ENCODE measurements at places on chromosomes 4 and X.

DNA sequence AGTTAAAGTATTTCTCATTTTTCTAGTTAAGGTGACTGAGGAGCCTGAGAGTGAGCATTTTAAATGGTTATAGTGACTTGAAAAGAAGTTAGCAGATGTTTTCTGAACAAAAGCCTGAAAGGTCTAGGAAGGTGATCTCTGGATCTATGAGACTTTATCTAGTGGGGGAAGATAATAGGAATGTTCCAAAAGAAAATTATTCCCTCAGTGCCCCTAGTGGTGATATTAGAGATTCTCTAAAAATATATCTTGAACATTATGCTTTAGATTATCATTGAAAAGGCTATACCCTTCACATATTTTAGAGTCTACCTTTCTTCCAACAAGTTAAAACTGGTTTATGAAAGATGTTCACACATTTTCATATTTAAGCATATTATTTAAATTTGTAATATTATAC lies 69.0 kb upstream of the SPANXN1 start:
- DNase-seq = peak; percentile 7

- no peak for DNase-seq
Observed at GRCh38 chr4:1334579-1334895, 12.5 kb upstream of the UVSSA start.

DNA sequence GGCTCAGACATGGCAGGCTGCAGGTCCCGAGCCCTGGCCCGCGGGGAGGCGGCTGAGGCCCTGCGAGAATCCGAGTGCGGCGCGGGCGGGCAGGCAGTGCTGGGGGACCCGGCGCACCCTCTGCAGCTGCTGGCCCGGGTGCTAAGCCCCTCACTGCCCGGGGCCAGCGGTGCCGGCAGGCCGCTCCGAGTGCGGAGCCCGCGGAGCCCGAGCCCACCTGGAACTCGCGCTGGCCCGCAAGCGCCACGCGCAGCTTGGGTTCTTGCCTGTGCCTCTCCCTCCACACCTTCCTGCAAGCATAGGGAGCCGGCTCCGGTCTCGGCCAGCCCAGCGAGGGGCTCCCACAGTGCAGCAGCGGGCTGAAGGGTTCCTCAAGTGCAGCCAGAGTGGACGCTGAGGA lies 97.5 kb downstream of the QDPR start:
- DNase-seq = no peak

- no peak for DNase-seq
Observed at GRCh38 chrX:16511796-16512776, 137.9 kb upstream of the S100G start.

- no peak for DNase-seq
Observed at GRCh38 chrX:153398275-153398960, 2.7 kb downstream of the PNMA6E start.

DNA sequence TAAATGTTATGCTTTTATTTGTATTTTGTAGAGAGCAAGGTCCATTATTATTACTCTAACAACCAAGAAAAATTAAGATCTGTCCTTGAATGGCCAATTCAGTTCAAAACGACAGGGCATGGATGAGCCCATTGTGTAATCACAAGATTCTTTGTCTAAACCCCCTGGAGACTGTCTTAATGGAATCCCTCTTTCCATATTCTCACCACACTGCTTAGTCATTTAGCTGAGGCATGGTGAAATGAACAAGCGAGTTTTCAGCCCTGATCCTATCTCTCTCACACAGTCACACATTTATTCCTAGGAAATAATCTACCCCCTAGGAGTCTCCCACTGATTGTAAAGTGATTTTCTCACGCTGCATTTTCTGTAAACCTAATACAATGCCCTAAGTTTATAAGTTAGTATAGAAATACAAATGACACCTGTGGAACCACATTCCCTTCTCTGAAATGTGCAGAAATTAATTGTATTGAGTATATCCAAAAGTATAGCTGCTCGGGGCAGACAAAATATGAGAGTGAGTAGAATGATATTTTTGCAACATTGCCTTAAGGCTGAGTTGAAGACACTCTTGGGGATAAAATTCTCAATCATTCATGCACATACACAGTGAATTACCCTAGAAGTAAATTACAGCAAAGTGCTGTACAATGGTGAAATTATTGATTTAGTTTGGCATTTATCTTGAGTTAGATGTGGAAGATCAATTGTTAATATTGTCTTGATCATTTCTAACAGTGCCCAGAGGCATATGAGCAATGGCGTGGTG lies 119.7 kb upstream of the PCDH7 start:
- no peak for DNase-seq

DNA sequence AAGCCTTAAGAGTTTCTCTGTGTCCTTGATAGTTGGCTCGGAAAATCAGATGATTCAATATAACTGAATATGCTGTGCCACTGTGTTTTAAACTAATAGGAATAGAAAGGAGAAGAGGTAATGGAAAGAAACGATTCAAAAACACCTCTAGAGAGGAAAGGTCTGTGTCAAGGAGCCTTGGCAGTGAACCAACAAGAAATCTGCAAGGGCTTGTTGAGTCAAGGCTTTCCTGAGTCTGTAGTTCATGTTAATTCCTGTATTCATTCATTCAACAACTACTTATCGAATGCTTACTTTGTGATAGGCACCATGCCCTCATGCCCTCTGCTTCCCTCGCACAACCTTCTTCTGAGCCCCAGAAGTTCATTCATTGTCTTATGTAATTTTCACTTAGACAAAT lies 336.0 kb downstream of the PDHA2 start:
- DNase-seq = no peak

DNA sequence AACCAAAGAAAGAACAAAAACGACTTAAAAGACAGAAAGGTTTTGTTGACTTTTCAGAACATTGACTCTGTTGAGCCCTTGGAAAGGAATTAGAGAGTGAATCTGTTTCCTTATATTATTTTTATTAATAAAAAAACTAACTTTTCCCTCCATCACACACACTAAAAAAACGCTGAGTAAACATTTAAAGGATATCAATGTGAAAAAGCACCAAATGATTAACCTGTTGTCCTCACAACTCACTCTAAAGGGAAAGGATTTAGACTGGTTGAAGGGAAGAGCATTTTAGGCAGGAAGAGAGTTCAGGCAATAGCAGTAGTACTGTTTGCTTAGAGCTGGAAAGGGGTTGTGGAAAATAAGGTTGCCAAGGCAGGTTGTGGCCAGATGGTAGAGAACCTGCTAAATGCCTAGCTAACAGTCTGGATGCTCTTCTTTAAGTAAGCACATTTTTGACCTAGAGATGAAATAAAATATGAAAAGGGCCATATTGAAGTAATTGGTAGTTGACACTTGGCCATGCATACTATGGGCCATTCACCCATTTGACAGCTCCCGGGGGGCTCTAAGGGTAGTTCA lies 98.0 kb upstream of the NDP start:
- no peak for DNase-seq

- no peak for DNase-seq
Observed at GRCh38 chr4:2788532-2789103, 4.3 kb upstream of the SH3BP2 start.

DNA sequence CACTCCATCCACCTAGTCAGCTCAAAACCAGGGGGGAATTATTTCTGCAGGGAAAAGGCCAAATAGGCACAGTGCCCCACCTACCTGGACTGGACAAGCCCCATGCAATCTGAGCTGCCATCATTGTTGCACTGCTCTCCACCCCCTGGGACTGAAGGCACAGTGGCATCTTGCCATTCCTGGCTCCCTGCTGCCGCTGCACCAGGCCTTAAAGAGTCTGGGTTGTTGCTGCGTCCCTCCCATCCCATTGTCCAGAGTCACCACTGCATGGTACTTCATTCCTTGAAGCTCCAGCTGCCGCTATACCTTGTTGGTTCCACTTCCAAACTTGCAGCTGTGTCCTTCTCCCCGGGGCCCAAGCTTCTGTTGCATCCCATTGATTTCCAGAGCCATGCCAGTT lies 629.7 kb downstream of the STIM2 start:
- DNase-seq = no peak

DNA sequence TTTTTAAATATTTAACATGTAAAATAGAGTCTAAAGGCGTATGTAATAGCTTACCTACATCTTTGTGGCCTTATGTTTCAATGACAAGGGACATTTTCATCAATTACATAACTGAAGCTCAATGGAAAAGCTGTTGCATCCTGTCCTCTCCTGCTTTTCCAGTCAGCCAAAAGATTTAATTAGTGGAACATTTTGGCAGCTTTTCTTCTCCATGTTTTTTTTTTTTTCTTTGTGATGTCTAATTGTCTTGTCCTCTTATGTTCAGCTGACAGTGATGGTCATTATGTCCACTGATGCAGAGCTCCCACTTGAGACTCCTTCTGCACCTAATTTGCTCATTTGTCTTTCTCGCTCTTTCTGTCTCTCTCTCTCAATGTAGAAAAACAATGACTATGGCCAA lies 422.2 kb downstream of the GABRG1 start:
- no peak for DNase-seq

DNA sequence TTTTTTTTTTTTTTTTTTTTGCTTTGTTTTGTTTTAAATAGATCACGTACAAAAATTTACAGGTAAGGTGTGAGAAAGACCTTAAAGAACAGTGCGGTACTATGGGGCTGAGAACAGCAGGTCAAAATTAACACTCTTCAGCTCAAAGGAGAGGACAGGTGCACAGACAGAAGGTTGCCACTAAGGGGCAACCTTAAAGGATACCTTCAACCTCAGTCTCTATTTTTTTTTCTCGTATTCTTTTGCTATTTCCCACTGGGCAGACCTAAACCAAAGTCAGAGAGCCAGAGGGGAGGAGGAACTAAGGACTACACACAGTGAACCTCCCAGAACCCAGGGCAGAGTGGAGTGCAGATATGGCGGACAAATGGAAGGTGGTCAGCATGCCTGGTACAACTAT lies 1984.3 kb upstream of the IGFBP7 start:
- DNase-seq = no peak

GRCh38 chrX:129840344-129840743 lies 3.3 kb downstream of the ZDHHC9 start:
- DNase-seq = no peak

Measured in NCI-H1092 treated with DMSO at 0.1 percent for 48 hours (cell line).